ENCODE measurements at places on chromosomes 4 and X.
A peak's percentile ranks its signal among the peaks of the same experiment; 100 is the strongest.

DNA sequence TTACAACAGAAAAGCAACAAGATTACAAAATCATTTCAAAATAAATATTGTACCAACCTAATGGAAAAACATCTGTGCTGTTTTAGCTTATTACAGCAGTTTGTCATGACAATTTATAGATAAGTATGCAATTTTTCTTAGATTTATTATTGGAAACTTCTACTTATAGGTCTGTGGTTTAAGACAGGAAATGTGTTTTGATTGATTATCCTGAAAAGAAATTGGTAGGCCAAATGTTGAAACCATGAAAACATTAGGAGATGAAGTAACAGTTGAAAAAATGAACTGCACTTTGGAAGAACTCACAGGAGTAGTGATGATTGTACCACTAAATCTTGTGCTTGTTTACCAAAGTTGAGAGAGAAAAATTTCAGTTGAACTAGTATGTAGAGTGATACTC, 162.2 kb upstream of the GIMD1 start:
- no peak for DNase-seq

- no peak for DNase-seq
Measured at GRCh38 chrX:15616531-15616930, 15.8 kb upstream of the ACE2 start.

DNA sequence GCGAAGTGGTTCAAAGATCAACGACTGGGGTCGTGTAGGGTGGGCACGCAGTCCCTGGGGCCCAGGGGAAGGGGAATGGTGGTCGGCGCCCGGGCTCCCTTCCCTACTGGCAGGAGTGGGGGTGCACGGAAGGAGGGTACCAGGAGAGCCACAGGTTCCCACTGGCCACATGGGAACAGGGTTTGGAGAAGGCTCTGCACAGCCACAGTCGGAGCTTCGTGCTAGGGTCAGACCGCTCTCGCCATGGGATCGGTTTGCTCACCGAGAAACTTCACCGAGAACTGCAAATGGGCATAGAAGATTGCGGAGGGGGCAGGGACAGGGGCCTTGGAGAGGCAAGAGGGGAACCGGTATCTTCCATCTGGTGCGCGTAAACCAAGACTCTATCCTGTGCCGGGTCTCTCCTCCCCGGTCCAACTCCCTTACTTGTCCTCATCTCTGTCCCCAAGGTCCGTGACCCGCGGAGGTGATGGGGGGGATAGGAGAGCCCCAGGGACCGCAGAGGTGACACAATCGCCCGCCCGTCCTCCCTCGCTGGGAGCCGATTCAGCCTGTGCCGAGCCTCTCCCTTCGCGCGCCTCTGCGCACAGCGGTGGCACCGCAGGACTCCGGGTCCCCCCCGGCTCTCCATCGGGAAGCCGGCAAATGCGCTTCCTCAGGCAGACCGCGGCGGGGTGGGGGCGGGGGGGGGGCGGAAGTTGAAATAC, 1.0 kb downstream of the SCD5 start:
- peak; percentile 35 for DNase-seq

DNA sequence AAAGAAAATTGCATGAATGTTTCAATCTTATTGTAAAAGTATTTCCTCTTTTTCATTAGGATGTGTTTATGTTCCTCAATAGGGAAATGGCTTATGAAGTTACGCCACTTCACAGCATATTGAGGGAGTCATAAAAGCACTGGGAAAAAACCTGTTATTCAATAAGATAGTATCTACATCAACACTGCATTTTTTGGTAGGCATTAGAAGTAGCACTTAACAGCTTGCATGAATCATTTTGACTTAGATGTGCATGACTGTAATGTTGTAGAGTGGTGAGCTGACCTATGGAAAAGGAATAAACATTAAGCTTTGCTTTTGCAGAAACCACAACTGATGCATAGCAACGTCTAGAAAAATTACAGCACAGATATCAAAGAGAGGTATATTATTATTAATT, 111.2 kb upstream of the GRXCR1 start:
- no peak for DNase-seq

GRCh38 chr4:110475881-110476818, at the start of gene ENPEP:
Gene ENPEP, plus strand, starts transcription at chr4:110476155. Its CDS starts 260 bp downstream, at chr4:110476415.
- DNase-seq, result peak; percentile 74

DNA sequence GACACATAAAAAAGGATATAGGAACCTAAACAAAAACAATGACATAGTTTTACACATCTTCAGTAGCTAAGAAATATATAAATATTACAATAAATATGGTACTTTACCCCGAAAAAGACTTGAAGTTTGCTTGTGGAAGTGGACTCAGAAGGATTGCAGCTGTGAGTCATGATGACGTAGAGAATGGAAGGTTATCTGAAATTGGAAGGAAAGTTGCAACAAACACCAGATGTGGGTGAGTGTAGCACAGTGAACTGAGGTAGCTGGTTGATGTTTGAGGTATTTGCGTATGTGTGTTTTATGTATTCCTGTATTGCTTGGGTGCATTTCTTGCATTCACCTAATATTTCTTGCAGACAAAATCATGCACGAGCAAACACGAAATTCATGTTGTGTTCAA, 113.0 kb downstream of the ARX start:
- no peak for DNase-seq

DNA sequence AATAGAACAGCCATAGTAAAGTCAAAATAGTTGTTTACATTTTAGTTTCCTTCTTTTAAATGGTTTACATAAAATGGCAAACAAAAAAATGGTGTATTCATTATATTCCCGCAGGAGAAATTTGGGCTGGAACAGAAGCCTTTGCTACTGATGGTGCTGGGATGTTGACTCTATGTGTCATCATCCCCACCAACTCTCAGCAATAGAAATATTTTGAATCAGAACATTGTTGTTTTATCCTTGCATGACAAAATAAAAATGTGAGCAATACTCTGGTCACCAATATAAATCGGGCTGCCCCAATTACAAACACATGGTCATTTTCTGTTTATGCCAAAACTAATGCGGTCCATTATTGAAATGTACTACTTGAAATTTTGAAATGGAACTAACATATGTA, 1131.6 kb upstream of the PCDH7 start:
- DNase-seq, result no peak

GRCh38 chrX:132214518-132214917, 4.7 kb downstream of the RAP2C start:
- no peak for DNase-seq

- no peak for DNase-seq
Measured at GRCh38 chrX:23578079-23578478, 89.2 kb upstream of the PRDX4 start.

- DNase-seq, result no peak
Measured at GRCh38 chrX:68726366-68726765, 78.9 kb downstream of the STARD8 start.

DNA sequence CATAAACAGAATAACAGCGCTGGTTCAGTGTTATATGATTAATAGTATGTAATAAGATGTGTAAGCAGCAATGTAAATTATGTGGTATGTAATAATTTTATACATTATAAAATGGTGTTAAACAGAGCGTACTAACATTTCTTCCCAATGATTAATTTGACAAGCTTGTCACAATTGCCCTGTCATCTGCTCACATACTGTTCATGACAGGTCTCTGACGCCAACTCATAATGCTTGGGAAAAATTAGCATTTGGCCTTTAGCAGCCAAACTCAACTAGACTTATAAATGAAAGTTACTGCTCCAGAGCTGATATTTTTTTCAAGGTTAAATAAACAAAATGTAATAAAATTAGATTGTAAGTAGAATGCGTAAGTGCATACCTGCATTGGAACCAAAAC, 246.8 kb downstream of the TRAM1L1 start:
- DNase-seq, result no peak

DNA sequence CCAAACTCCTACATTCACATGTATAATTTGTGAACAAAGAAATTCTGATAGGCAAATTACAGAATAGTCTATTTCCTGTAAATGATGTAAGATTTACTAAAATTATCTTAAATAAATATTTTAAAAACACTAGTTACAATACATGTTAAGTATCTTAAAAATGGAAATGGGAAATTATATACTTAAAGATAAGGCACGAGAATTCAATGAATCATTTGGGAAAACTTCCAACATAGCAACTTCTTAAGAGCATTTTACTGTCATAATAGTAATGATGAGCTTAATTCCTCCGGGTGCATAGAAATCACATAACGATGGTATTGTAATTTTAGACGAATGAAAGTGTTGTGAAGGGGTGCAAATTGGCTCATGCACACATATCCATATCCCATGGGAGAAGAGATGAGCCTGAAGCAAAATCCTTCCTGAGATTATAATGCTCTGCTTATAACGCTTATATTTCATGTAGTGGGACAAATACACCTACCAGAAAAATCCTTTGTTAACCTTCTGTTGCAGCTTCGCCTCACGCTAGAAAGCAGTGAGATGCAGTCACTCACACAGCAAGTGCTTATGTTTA, 873.5 kb downstream of the PDHA2 start:
- no peak for DNase-seq

- no peak for DNase-seq
Measured at GRCh38 chr4:187504974-187505797, 490.4 kb upstream of the ZFP42 start.

GRCh38 chr4:112156112-112156511, 10.9 kb downstream of the FAM241A start:
- no peak for DNase-seq

- no peak for DNase-seq
Measured at GRCh38 chr4:92270908-92271307, 32.9 kb upstream of the GRID2 start.

GRCh38 chrX:19388064-19388679, 44.4 kb downstream of the PDHA1 start:
- no peak for DNase-seq

- DNase-seq, result peak; percentile 82
Measured at GRCh38 chr4:107740950-107741701, 21.1 kb upstream of the PAPSS1 start.

DNA sequence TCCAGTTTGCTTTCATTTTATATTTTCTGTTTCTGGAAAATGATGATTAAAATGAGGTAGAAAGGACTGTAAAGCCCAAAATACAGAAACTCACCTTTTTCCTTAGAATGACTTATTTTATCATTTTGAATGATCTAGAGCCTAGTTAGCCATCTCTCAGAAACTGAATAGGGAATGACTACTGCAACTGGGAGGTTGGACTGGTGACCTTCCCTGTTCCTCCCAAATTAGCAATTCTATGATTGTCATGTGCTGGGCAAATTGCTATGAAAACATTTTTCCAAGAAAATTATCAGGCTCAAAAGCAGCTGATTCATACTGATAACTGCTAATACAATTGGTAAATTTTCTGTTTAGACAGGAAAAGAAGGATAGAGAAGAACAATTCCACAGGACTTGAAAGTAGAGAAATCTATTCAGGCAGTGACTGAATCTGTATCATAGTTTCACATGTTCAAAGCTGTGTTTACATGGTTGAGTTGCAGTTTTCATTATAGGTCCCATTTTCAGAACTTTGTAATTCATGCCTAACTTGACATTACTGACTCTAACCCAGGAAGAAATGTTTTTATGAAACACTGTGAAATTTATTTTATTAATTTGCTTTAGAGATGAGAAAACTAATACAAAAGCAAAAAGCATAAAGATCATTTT, 43.4 kb upstream of the SEC24B start:
- no peak for DNase-seq

DNA sequence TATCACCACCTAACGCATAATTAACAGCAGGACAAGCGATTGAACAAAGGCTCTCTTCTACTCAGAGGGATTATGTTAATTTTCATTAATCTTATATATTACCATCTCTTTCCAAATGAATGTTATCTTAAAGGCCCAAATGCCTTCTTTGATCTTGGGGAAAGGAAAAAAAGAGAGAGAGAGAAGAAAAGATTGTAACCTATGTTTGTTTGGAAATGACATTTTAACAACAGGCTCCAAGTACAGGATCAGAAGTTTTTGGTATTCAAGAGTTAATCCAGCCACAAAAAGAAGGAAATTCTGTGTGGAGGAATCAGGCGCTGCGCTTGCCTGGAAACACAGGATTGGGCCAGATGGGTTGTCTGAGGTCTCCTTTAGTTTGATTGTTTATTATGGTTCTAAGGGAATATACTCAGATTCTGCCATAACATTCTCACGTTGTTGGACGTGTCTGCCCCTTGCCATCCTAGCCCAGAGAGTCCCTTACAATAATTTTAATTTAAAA, 100.7 kb upstream of the STX18 start:
- no peak for DNase-seq

- no peak for DNase-seq
Measured at GRCh38 chr4:134408897-134409296, 207.3 kb upstream of the PABPC4L start.

GRCh38 chr4:118941799-118942198, 53.1 kb downstream of the SYNPO2 start:
- DNase-seq, result no peak

DNA sequence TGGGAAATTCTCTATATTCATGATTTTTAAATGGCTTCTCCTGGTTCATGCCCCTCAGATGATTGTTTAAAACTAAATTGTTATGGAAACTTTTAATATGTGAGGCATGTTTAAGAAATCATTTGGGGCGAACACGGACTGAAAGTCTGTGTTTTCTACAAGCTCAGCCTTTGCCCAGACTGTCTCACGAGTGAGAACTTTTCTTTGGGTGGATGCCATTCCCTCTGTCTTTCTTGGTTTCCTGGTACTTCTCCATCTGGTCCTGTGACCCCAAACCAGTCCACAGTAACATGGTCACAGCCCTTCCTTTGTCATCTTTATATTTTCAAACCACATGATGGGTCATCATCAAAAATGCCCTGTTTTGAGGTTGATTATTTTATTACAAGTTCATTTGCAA, 186.6 kb upstream of the GNPDA2 start:
- no peak for DNase-seq

DNA sequence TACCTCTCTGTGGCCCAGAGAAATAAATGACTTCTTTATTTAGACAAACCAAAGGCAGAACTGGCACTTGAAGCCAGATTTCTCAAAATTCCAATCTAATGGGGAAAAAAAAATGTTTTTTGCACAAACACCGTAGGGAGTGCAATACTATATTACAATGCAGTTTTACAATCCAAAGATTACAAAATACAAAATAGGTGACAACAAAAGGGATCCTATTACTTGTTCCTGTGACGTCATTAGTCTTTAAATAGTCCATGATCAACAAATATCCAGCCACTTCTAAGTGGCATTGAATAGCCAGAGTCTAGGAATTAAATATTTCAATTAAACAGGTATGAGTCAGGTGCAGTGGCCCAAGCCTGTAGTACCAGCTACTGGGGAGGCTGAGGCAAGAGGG, 3.0 kb upstream of the APBB2 start:
- no peak for DNase-seq

DNA sequence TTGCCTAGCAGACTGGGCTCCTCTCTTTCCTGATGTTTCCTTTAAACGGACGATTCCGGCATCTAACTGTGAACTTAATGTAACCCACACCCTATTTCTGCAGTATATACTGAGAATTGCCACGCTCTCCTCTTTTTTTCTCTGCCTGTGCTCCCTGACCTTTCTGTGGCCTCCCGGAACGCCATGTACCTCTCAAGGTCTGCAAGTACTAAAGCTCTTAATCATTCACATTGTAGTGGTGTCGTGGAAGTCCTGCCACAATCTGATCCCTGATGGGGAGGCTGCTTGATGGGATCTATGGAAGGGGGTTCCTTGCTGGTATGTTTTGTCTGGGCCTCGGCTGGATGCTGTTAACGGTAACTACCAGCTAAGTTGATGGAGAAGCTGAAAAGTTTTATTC, 302.9 kb upstream of the EPHA5 start:
- no peak for DNase-seq
